Left lobe of liver (tissue), 2 donors: ENCODE measurements at places on chromosomes 1 and 21. TPM values are rescaled to one million over a fixed set of nuclear protein-coding genes. Genes with fewer than 3 reads are reported as not detected.

GRCh38 chr1:7656557-7657215, 114.4 kb upstream of the VAMP3 start:
- DNase-seq, result no peak

DNA sequence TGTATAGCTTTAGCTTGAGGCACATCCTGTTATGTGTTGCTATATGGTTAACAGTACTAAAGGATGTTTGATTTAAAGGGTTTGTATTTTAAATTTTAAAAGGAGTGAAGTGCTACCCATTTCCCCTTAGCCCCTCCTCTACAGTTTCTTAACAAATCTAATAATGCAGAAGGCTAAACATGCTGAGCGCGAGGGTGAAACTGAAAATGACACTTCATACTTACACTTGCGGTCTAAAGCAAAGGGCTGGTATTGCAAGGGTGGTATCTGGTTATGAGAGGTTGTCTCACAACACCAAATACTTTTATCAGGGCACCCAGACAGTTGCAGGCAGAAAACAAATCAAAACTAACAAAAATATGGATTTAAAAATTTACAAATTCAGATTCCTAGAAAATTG, 172.3 kb downstream of the SIPA1L2 start:
- no peak for DNase-seq

GRCh38 chr21:43605320-43606215, 53.7 kb downstream of the HSF2BP start:
- DNase-seq, result no peak

- no peak for DNase-seq
Measured at GRCh38 chr1:3274972-3275371, 179.5 kb upstream of the ARHGEF16 start.

The KCNA2 gene
- 0.03 TPM for total RNA-seq

The ENAH gene
- 21.3 TPM for total RNA-seq
